Left hindlimb (tissue), 1 donor: ENCODE measurements at places on chromosomes 11 and 22.
A peak's percentile ranks its signal among the peaks of the same experiment; 100 is the strongest.

GRCh38 chr22:49435596-49435995 lies 392.1 kb downstream of the BRD1 start:
- DNase-seq = no peak

- DNase-seq = no peak
Observed at GRCh38 chr11:45062974-45063635, 83.3 kb upstream of the PRDM11 start.

- DNase-seq = no peak
Observed at GRCh38 chr11:48107188-48107704, 109.4 kb upstream of the OR4B1 start.

- DNase-seq = no peak
Observed at GRCh38 chr22:43270314-43270908, 72.8 kb downstream of the SCUBE1 start.

- peak; percentile 98 for DNase-seq
Observed at GRCh38 chr11:62621567-62622470, at the start of gene B3GAT3. TSS of gene B3GAT3 (minus strand) at chr11:62621986. CDS start at chr11:62621947, 39 bp downstream.

- DNase-seq = no peak
Observed at GRCh38 chr11:47164321-47164720, 12.4 kb downstream of the ARFGAP2 start.

- no peak for DNase-seq
Observed at GRCh38 chr22:37663521-37664140, 5.1 kb downstream of the PDXP start.

DNA sequence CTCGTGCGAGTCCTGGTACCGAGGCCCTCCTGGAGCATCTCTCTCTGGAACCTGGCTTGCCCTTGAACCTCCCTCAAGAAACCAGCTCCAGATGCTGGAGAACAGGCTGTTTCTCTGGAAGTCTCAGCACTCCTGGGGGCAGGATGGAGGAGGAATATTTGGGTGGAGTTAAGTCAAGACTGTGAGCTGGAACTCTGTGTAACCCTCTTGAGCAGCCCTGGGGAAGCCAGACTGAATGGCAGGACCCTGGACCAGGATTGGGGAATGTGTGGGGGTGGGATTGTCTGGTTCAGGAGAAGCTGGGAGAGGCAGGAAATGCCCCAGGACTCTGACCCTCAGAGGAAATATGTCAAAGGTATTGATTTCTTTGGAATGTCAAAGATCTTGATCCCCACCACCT lies 7.7 kb downstream of the CREB3L1 start:
- no peak for DNase-seq

GRCh38 chr22:24834845-24835570 lies 29.0 kb downstream of the SGSM1 start:
- DNase-seq = no peak

DNA sequence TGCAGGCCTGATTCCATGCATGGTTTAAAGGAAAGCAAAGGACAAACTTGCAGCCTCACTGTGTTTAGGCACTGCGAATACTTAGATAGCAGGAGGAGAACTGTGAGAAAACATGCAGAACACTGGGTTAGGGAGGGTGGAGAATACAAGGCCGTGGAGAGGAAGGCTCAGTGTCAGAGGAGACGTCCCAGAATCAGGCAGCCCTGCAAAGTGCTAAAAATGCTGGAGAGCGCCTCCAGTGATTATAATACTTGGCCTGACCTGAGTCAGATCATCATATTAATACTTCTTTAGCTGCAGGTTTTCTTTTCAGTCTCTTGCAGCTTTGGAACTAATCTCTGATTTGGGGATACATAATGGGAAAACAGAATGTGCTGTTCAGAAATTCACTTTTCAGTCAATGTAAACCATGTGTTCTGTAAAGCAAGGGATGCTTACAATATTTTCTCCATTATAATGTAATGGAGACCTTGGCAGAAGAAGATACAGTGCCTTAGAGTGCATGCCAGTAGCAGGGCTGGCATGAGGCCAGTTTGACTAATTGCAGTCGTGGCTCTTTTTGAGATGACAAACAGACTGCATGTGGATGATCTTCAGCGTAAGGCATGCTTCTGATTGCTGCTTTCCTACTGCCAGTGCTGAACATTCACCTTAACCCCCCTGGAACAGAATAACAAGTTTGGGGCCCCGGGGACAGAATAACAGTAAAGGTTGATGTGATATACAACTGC lies 16.8 kb downstream of the EXT2 start:
- peak; percentile 79 for DNase-seq

DNA sequence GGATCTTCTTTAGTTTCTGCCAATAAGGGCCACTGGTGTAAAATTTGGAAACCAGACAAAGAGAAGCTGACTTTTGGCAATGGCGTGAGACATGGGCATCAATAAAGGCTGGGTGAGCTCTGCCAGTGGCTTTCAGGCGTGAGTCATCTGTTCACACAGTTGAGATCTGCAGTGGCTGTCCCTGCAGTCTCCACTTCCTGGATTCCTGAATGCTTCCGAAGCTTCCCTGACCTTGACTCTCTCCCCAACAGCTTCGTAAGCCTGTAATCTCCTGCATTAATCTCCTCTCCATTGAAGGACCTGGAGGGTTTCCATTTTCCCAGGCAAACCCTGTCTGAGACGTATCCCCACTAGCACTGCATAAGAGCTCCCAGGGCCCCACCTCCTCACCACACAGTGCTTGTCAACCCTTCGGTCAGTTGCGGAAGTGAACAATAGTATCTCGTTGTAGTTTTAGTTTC lies 574.7 kb downstream of the TBC1D22A start:
- DNase-seq = no peak

GRCh38 chr22:35305525-35306070 lies 5.9 kb downstream of the TOM1 start:
- no peak for DNase-seq

DNA sequence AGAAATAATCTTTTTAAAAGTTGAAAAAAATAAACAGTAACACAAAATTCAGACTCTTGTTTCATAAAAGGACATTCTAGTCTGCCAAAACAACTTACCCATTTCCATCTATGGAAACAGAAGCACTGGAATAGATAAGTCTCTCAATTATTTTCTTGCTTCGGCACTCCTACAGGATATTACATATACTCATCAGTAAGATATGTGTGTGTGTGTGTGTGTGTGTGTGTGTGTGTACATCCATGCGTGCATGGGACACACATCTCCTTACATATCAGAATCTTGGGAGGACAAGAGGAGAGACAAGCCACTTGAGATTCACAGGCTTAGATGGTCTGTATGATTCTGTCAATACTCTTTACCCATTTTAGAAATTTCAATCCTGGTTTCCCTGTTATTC lies 144.6 kb downstream of the ATG16L2 start:
- no peak for DNase-seq

DNA sequence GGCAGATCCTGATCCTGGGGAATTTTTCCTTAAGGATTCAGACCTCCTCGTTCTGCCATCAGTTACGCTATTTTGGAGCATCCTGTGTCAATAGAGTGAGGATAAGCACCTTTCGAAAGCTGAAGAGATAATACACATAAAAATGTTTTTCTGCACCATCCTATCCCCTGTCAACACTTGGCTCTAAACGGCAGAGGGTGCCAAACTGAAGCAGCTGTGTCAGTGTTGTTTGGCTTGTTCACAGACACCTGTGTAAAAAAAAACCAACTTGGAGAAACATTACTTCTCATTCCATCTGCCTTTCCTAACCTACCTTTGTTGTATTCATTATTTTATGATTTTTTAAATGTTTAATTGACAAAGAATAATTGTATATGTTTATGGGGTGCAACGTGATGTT lies 417.0 kb upstream of the DDI1 start:
- no peak for DNase-seq

GRCh38 chr11:117830072-117830471 lies 5.5 kb upstream of the FXYD2 start:
- DNase-seq = no peak

DNA sequence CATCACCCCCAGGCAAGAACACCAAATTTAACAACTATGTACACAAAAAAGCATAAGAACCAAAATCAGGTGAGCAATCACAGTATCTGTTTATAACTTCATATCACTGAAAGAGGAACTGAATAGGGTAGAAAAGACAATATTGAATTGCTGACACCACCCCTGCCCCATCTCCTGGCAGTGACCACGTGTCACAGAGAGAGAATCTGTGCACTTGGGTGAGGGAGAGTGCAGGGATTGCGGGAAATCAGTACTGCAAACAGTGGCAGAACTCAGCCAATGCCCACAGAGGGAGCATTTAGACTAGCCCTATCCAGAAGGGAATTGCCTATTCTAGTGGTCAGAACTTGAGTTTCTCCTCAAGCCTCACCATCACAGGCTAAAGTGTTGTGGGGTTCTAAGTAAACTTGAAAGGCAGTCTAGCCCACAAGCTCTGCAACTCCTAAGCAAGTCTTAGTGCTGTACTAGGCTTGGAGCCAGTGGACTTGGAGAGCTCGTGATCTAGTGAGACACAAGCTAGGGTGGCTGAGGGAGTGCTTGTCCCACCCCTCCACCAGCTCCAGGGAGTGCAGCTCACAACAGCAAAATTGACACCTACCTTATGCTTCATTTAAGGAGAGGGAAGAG lies 82.8 kb upstream of the PTH start:
- DNase-seq = no peak

DNA sequence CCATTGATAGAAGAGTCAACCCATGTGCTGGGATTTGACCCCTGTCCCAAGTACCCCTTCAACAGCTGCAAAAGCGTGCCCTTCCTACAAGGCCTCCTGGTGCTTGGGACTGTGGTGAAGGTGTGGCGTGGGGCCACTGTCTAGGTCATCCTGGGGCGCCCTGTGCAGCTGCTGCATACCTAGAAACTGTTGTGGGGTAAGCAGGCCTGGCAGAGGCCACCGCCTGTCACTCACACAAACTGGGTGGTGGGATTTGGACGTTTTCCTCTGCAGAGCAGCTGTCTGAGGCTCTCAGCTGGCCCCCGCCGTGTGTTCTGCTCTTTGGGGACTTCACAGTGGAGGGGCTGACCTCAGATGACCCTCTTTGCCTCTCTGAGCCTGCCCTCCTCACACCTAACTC lies 69.7 kb downstream of the SCN3B start:
- no peak for DNase-seq

DNA sequence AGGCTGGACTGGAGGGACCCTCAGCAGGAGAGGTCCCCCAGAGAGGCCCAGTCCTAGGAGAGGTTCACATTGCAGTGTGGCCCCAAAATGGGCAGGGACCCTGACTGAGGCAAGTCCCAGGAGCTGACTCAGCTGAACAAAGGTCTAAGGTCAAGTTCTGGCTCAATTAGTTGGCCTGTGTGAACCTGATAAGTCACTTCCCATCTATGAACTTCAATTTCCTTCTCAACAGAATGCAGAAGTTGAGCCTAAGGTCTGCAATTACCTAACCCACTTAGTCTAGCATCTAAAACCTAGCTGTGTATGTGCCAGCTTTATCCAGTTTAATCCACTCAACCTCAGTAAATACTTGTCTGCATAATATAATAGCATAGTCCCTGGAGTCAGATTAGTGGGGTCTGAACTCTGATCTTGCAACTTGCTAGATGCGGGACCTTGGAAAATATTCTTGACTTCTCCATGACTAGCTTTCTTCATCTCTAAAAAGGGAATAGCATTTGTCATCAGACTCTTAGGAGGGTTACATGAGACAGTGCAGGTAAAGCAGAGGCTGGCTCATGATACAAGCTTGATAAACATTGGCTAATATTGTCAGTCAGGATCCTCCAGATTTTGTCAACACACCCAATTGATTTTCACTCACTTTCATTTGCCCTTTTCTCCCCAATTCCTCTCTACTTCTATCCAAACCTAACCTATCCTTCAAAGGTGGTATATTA lies 465.5 kb downstream of the INSC start:
- no peak for DNase-seq

DNA sequence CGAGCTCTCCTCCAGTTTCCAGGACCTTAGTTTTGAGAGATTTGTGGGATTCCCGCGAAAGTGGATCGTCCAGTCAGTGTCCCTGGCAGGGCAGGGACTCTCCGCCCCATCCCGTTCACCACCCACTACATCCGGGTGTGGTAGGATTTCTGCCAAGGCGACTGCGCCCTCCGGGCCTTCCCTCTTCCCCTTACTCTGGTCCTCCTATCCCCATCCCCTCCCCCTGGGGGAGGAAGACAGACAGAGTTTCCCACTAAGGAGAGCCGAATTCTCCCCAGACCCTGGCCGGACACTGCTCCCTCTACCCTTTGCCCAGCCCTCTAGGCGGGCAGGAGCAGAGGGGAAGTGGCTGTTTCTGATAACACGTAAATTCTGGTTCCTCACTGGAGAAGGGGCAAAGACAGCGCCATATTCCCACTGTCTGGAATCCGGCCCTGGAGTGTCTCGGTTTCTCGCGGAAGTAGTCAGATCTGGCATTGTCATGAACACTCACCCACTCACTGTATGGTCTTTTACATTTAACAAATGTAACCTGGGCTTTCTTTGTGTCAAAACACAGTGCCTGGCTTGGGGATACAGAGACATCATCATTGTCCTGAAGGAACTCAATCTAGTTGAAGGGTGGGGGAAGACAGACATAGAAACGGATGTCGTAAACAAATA lies 1.1 kb upstream of the NECTIN1 start:
- peak; percentile 81 for DNase-seq

GRCh38 chr22:48752451-48753380 lies 1075.0 kb downstream of the BRD1 start:
- no peak for DNase-seq

DNA sequence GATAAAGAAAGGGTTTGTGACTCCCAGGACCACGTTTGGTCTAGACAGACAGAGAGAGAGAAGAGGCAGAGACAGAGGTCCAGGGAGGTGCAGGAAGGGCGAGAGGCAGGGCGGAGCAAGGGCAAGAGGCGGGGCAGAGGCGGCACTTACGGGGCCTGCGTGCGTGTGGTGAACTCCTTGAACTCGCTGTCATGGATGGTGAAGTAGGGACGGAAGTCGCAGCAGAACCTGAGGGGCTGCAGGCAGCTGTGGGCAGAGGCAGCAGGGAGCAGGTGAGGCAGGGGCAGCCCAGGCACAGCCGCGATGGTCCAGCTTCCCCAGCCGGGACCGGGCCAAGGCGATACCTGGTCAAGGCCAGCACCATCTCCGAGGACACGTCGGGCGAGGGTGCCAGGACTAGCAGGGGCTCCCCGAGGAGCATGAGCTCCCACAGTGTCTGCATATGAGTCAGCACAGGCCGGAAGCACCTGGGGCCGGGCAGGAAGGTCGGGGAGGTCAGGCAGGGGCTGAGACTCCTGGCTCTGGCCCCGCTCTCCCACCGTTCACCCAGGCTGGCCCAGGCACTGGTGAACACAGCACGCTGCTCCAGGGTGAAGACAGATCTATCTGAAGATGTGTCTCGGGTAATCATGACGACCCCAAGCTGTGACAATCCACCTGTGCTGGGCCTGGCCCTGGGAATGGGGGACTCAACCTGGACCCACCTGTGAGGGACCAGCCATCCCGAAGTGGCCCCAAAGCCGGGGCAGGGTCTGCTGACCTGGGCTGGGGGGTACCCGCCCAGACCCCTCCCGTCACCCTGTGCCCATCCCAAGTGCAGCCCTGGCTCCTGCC lies 7.2 kb upstream of the PLXNB2 start:
- DNase-seq = peak; percentile 30

DNA sequence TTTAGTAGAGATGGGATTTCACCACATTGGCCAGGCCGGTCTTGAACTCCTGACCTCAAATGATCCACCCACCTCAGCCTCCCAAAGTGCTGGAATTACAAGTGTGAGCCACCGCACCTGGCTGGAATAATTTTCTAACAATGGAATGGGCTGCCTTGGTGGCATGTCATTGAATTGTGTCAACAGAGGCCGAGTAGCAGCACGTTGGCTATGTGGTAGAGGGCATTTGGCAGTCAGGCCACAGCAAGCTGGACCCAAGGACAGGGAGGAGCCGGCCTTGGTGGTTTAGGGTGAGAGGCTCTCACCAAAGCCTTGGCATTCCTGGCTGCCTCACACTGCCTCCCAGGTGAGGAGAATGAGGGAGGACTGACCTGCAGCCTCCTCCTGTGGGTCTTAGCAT lies 4.1 kb upstream of the NIPSNAP1 start:
- no peak for DNase-seq

- no peak for DNase-seq
Observed at GRCh38 chr11:111441443-111441842, 62.4 kb upstream of the POU2AF1 start.
